ENCODE measurements at places on chromosomes 7 and 10.
A peak's percentile ranks its signal among the peaks of the same experiment; 100 is the strongest.

DNA sequence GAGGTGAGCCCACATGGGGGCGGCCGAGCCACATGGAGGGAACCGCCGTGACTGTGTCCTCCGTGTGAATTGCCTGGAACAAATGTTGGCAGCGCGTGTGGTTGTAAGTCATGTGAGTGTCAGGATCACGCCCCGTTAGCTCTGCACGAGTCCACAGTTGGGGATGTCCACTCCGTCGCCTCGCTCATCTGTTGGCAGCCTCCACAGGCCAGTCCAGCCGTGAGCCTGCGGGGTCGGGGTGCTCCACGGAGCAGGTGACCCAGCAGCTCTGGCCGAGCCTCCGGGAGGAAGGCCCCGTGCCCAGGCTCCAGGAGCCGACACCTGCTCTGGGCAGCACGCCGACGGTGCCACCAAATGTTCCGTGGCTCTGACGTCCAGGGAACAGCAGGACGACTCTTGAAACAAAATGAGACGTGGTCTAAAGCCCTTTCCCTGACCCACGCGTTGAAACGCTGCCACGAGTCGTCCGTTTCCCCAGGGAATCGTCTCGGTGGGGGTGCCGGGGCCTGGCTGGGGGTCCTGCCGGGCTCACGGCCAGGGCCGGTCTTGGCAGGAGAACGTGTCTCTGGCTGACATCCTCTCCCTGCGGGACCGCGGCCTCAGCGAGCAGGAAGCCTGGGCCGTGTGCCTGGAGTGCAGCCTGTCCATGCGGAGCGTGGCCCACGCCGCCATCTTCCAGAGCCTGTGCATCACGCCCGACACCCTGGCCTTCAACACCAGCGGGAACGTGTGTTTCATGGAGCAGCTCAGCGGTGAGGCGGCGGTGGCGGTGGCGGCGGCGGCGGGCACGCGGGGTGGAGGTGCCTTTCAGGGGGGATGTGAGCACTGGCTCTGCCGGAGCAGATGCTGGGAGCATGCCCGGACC is 7.0 kb downstream of the KNDC1 start:
- DNase-seq, result peak; percentile 50

DNA sequence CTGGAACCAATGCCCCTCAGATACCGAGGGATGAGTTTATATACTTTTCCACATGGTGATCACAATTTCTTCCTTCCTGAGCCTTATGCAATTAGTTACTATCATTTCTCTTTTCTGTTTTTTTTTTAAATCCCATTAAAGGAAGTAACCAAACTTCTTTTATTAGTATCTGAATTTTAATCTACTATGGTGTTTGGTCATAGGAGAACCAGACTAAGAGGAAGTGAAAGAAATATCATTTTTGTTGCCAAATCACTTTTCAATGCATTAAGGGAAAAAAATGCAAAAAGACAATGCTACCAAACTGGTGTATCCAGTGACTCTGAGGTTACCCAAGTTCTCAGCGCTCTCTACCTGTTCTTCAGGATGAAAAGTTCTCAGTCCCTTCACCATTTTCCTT is 167.7 kb downstream of the NXPH1 start:
- no peak for DNase-seq

- no peak for DNase-seq
Measured at GRCh38 chr7:1811850-1812508, 141.9 kb downstream of the ELFN1 start.

DNA sequence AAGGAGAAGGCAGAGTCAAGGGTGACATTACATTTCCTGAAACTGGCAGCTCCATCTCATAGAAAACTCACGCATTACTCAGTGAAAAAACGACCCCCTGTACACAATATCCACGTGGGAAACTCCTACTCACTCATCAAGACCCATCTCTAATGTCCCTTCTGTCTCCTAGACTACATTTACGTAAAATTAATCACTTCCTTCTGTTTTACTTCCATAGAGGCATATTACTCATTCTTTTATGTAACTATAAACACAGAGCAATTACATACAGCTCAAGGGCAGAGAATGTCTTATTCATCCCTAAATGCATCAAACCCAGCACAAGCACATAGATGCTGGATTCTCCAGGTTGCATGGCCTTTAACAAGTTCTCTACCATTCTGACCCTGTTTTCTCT is 281.8 kb downstream of the KCNMA1 start:
- DNase-seq, result no peak

GRCh38 chr10:94344522-94345122 is 18.1 kb downstream of the NOC3L start:
- no peak for DNase-seq

GRCh38 chr10:116403740-116404250 is 23.9 kb upstream of the PNLIPRP3 start:
- no peak for DNase-seq

DNA sequence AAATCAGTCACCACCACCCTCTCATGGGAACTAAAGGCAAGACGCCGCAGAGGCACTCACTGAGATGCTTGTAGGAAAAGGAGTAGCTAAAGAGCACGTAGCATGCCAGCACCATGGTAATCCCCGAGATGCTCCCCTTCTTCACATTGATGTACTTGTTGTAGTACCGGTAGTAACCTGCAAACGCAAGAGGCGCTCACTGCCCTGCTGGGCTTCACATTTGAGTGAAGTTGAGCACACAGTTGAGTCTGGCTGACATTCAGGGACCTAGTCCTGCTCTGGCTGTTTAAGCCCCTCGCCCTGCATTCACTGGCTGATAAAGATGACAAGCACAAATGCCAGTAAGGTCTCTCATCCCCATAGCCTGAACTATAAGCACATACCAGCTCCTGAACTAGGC is 6.9 kb downstream of the ATP5MF start:
- peak; percentile 73 for DNase-seq

DNA sequence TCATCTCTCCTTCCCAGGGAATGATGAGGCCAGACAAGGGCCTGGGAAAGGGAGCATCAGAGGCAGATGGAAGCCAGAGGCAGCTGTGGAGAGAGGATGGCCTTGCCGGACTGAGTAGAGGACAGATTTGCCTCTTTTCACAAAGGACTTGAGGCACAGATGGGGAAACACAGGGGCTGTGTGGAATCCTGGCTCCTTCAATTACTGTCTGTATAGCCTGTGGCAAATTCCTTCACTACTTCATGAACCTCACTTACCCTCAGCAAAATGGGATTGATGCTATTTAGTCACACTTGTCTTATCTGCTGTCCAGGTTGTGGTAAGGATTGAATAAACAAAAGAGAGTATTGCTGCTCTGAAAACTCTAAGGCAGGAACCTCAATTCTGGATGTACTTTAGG is 40.3 kb downstream of the SLC25A28 start:
- DNase-seq, result no peak

GRCh38 chr7:144102041-144102440 is 7.3 kb upstream of the OR2A2 start:
- no peak for DNase-seq

DNA sequence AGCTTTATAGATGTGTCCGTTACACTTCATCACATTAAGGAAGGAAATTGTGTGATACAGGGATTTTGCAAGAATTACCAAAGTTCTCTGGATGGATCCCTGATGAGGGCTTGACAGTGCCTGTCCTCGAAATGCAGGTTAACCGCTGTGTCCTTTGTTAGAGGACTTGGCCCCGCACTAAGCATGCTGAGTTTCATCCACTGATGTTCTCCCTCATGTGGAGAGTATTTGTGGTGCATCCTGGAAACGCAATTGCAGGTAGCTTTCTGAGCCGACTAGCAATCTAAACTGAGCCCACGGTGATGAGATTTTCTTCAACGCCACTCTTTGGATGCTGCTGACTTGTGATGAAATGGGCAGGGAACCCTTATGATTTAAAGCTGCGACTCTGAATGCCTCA is 71.9 kb upstream of the STK17A start:
- no peak for DNase-seq

GRCh38 chr10:28677888-28678686 is 766 bp downstream of the BAMBI start:
- peak; percentile 62 for DNase-seq

- DNase-seq, result no peak
Measured at GRCh38 chr10:27622596-27622995, 118.5 kb downstream of the RAB18 start.

DNA sequence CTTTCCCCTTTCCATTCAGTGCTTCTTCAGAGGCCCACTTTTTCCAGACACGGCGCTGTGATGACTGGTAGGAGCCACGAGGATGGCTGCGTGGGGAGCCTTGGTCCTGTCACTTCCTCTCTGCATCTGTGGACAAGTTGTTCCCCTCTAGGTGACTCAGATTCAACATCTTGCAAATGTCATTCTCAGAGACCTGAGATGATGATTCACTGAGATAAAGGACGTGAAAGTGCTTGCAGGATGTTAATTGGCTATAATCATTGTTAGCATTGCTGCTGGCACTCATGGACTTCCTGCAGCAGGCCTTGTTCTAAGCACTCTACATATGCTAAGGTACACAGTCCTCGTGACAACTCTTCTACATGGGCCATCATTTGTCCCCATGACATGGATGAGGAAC is 489.8 kb upstream of the ZMIZ1 start:
- DNase-seq, result no peak

- no peak for DNase-seq
Measured at GRCh38 chr7:69690329-69690728, 92.1 kb downstream of the AUTS2 start.

DNA sequence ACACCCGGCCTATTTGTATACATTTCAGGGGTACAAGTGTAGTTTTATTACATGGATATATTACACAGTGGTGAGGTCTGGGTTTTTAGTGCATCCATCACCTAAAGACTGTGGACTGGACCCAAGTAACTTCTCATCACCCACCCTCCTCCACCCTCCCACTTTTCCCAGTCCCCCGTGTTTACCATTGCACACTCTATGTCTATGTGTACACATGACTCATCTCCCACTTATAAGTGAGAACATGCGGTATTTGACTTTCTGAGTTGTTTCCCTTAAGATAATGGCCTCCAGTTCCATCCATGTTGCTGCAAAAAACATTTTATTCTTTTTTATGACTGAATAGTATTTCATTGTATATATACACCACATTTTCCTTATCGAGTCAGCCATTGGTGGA is 98.9 kb upstream of the WAC start:
- DNase-seq, result no peak

DNA sequence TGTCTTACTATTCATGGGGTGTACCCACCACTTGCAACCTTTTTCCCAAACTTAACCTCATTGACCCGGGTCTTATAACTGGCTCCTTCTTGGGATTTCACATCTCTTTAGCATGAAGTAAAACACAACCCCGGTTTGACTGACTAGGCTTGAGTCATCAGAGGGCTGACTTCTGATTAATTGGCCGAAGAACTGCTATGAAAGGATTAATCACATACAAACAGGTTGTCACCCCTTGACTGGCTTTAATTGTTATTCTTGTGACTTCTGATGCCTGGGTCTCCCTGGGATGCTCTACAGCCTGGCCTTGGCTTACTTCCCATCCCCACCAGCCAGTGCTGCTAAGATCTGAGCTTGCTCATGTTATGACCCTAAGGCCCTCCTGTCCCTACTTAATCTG is 8.8 kb upstream of the CRPPA start:
- no peak for DNase-seq
